ENCODE measurements at places on chromosomes 1 and 21. TPM values are rescaled to one million over a fixed set of nuclear protein-coding genes. Genes with fewer than 3 reads are reported as not detected.

OPTC gene
- total RNA-seq = not detected

WNT3A gene
- not detected for total RNA-seq

NUAK2 gene
- 2.2 TPM for total RNA-seq

MTARC1 gene
- total RNA-seq = 2.6 TPM

MROH7 gene
- total RNA-seq = 0.11 TPM

DDX20 gene
- 12.0 TPM for total RNA-seq

SIKE1 gene
- total RNA-seq = 49.2 TPM

ADORA1 gene
- total RNA-seq = 7.5 TPM

PTPRF gene
- total RNA-seq = 58.4 TPM

KMO gene
- total RNA-seq = under 0.01 TPM

C1orf56 gene
- total RNA-seq = 1.4 TPM

FCGR2B gene
- total RNA-seq = not detected

KLHDC8A gene
- not detected for total RNA-seq

BARHL2 gene
- total RNA-seq = not detected

TCHH gene
- not detected for total RNA-seq

ST3GAL3 gene
- total RNA-seq = 24.5 TPM

SPRR2D gene
- total RNA-seq = not detected

LINGO4 gene
- under 0.01 TPM for total RNA-seq

SLC30A2 gene
- total RNA-seq = not detected

PLEKHA6 gene
- total RNA-seq = 1.2 TPM

TRIM46 gene
- 3.9 TPM for total RNA-seq

CFAP57 gene
- 0.75 TPM for total RNA-seq

CD48 gene
- under 0.01 TPM for total RNA-seq

RGS16 gene
- 0.22 TPM for total RNA-seq

WDR4 gene
- 19.9 TPM for total RNA-seq

TIPRL gene
- total RNA-seq = 46.4 TPM

PYHIN1 gene
- total RNA-seq = not detected

TXNIP gene
- 6.1 TPM for total RNA-seq

FAM110D gene
- total RNA-seq = under 0.01 TPM

PRDM15 gene
- total RNA-seq = 5.2 TPM

NBL1 gene
- total RNA-seq = 123 TPM

SPATA1 gene
- 0.37 TPM for total RNA-seq

SPRR1A gene
- not detected for total RNA-seq

ATP6V1G3 gene
- total RNA-seq = not detected

HSD3B2 gene
- not detected for total RNA-seq

TRABD2B gene
- total RNA-seq = not detected

PRAMEF17 gene
- not detected for total RNA-seq

C4BPA gene
- not detected for total RNA-seq

NLRP3 gene
- total RNA-seq = 0.62 TPM

Measured in uterine smooth muscle cell (primary cell).